Osteoblast (primary cell): ENCODE measurements at places on chromosomes 12 and 14. TPM values are rescaled to one million over a fixed set of nuclear protein-coding genes. Genes with fewer than 3 reads are reported as not detected.
A peak's percentile ranks its signal among the peaks of the same experiment; 100 is the strongest.

PROX2 gene
- total RNA-seq = not detected in 2 replicates

TMPRSS12 gene
- not detected in 2 replicates for total RNA-seq

GRCh38 chr12:6604259-6605029 lies 2.7 kb downstream of the CHD4 start:
- peak overlapping the region; percentile 55 for H3K27ac ChIP-seq
- H3K4me3 ChIP-seq = peak overlapping the region; percentile 86
- peaks cover 37% of the 10 kb centered on the region for H3K36me3 ChIP-seq
- peaks cover 42% of the 10 kb centered on the region for H3K4me1 ChIP-seq
- peak; percentile 91 for DNase-seq

DNA sequence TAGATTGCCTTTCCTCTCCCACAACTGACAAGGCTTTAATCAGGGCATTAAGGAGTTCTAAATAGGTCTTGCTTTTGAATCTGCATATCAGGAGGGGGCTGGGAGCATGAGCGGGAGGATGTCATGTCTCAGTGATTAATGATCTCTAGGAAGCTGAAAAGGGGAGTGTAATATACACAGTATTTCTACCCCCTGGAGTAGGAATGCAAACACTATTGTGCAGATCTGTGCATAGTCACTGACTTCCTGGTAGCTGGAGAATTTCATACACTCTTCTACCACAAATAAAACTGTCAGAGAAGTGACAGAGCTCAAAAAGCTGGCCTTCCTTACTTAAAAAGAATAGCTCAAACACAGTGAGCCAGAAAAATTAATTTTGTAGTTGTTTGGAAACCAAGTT lies 65.8 kb downstream of the RIC8B start:
- H3K36me3 ChIP-seq = peaks cover 9% of the 10 kb centered on the region
- H3K4me3 ChIP-seq = no peak overlapping the region
- no peak overlapping the region for H3K27ac ChIP-seq
- no peaks in the 10 kb centered on the region for H3K27me3 ChIP-seq
- H3K4me1 ChIP-seq = peaks cover 13% of the 10 kb centered on the region

DNA sequence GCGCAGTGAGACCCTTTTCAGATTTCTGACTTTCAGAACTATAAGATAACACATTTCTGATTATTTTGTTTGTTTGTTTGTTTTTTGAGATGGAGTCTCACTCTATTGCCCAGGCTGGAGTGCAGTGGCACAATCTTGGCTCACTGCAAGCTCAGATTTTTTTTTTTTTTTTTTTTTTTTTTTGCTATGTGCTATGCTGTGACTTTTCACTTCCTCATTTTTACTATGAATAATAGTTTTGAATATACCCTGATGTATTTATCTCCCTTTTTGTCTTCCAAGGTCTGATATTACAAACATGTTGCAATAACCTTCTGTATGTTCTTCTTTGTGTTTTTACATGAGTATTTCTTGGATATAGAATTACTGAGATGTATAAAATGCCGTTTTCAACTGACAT lies 658.7 kb upstream of the SEL1L start:
- H3K27ac ChIP-seq = no peak overlapping the region
- DNase-seq = no peak
- H3K27me3 ChIP-seq = no peaks in the 10 kb centered on the region
- no peaks in the 10 kb centered on the region for H3K36me3 ChIP-seq
- H3K4me1 ChIP-seq = no peaks in the 10 kb centered on the region

FAM186B gene
- total RNA-seq = 0.59 and 0.72 TPM in 2 replicates

DNA sequence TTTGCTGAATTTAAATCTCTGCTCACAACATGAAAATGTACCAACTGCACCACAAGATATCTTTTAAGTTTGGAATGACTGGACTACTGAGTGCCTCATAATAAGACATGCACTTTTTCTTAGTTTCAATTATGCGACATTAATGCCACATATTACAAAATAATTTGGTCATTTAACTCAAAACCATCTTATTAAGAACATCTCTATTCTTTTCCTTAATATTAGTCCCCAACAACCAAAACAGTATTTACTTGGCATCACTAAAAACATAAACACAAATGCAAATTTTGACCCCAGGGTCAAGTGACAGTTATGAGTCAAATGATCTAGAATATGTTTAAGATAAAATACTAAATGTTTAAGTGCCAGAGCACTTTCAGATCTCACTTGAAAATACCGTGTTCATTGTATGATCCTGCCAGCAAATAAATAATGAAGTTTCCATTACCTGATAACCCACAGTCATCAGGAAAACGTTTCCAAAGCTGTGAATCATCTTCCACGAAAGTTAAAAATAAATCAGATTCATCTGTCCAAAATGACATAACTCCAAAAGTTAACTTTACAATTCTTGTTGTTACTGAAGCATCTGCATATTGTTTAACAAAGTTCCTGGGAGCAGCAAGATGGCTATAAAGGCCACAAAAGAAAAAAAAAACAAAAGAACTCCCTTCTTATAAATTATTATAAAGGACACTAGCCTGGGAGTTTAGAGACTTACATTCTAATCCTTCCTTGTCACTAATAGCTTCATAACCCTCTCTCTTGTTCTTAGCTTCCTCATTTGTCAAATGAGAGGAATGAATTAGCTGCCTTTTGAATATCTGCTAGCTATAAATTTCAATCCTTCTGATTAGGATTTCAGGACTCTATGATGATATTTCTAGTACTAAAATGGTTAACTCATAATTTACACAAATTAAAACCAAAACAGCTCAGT lies 30.5 kb upstream of the AP4S1 start:
- peaks cover 16% of the 10 kb centered on the region for H3K4me1 ChIP-seq
- H3K27me3 ChIP-seq = no peaks in the 10 kb centered on the region
- peak; percentile 26 for DNase-seq
- peak overlapping the region; percentile 80 for H3K27ac ChIP-seq

PTPN11 gene
- total RNA-seq = 96.1 and 98.8 TPM in 2 replicates

DBX2 gene
- not detected in 2 replicates for total RNA-seq

DNA sequence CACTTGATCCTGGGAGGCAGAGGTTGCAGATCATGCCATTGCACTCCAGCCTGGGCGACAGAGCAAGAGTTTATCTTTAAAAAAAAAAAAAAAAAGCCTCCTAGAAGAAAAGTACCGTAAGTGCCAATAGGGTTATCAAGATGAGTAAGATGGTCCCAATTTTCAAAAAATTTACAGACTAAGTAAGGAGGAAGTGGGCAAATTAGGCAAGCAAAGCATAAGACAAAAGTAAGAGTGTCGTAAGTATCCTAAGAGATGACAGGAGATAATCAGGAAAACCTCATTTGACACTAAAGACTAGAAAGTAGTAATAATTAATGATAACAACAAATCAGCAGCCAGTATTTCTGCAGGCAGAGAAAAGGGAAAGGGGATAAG lies 12.2 kb downstream of the PYM1 start:
- no peaks in the 10 kb centered on the region for H3K27me3 ChIP-seq
- DNase-seq = no peak
- H3K27ac ChIP-seq = no peak overlapping the region
- H3K4me1 ChIP-seq = no peaks in the 10 kb centered on the region
- H3K36me3 ChIP-seq = peaks cover 5% of the 10 kb centered on the region
- H3K4me3 ChIP-seq = no peak overlapping the region

KRT8 gene
- 2.9 and 5.1 TPM in 2 replicates for total RNA-seq

AQP6 gene
- total RNA-seq = not detected in 2 replicates

DNA sequence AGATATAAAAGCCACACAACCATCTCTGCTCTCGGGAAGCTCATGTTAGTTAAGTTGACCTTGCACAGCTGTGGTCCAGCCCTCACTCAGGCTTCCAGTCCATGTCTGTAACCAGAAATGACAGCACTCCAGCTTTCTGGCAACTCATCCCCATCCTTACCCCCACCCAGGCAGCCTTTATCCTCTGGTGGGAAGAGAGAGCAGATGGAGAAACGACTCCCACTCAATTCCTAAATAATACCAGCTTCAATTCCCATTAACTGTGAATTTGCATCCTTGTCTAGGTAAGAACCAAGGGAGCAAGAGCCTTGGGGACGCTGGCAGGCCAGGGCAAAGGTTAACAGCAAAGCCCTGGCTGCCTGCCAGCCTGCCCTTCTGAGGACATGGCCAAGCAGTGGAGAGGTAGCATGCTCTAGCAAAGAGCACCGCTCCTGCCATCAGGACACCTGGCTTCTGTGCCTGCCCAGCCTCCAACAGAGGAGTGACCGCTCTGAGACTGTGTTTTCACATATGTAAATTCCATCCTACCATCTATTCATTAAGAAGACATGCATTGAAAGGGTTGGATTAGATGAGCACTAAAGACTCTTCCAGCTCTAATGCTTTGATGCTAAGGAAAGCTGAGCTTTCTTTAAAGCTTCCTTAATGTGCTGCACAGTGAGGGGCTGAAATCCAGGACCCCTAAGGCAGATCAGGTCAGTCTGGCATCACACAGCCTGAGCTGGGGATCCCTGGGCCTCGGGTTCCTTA lies 236.1 kb downstream of the GRIN2B start:
- no peaks in the 10 kb centered on the region for H3K36me3 ChIP-seq
- H3K4me1 ChIP-seq = no peaks in the 10 kb centered on the region
- no peaks in the 10 kb centered on the region for H3K27me3 ChIP-seq
- no peak overlapping the region for H3K27ac ChIP-seq
- DNase-seq = no peak

SLC48A1 gene
- total RNA-seq = 18.0 and 19.2 TPM in 2 replicates

DNA sequence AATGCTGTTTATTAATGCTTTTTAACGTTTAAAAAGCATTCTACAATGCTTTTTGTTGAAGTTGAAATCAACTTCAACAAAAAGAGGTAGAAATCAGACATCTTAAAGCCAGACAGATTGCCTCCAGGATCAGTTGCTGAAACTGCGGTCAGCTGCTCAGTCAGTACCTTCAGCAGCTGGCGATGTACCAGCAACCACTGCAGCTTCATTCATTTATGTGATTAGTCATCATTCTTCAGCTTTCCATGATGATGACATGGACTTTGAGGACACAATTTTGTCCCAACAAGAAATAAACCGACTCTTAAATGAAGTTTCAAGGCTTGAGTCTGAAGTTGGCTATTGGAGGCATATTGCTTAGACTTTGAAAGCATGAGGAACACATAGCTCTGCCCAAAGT lies 31.5 kb upstream of the NUAK1 start:
- no peak for DNase-seq
- no peak overlapping the region for H3K27ac ChIP-seq
- H3K4me3 ChIP-seq = no peak overlapping the region
- H3K4me1 ChIP-seq = no peaks in the 10 kb centered on the region

DNA sequence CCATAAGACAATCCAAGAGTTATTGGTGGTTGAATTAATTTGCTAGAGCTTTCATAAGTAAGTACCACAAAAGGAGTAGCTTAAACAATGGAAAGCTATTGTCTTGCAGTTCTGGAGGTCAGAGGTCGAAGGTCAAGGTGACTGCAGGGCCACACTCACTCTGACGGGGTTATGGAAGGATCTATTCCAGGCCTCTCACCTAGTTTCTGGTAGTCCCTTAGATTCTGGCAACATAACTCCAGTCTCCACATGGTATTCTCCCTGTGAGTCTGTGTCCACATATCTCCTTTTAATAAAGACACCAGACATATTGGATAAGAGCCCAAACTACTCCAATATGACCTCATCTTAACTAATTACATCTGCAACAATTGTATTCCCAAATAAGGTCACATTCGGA lies 273.4 kb downstream of the FOXN3 start:
- DNase-seq = no peak
- H3K4me3 ChIP-seq = no peak overlapping the region
- H3K36me3 ChIP-seq = no peaks in the 10 kb centered on the region
- no peaks in the 10 kb centered on the region for H3K4me1 ChIP-seq
- peaks cover 11% of the 10 kb centered on the region for H3K27me3 ChIP-seq
- no peak overlapping the region for H3K27ac ChIP-seq

DNA sequence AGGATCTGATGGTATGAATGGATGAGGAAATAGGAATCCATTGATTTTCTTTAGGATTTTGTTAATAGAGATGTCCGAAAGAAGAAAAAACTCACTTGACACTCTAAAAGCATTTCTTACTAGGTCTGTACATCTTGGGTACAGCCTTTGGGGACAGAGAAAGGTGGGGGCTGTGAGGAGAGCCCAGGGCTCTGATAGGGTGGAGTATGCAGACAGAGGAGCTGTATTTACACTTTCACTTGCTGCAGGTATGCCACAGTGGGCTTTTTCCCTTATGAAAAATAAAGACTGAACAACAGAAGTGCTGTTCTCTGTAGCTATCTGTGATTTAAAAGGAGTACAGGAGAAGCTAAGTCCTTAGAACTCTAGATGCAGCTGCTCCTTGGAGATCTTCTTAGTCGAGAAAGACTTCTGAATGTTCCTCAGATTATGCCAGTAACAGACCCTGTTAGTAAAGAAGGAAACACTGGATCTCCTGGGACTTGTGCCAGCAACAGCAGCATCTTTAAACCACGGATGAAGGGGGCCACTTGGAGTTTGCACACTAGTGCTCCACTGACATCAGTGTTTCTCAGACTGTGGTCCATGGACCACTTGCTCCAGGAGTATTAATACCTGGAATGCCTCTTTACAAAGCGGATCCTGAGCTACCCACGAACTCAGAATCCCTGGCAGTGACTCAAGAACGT lies 19.4 kb upstream of the RTRAF start:
- no peak overlapping the region for H3K4me3 ChIP-seq
- H3K27me3 ChIP-seq = peaks cover 4% of the 10 kb centered on the region
- no peak overlapping the region for H3K27ac ChIP-seq
- no peak for DNase-seq

DNA sequence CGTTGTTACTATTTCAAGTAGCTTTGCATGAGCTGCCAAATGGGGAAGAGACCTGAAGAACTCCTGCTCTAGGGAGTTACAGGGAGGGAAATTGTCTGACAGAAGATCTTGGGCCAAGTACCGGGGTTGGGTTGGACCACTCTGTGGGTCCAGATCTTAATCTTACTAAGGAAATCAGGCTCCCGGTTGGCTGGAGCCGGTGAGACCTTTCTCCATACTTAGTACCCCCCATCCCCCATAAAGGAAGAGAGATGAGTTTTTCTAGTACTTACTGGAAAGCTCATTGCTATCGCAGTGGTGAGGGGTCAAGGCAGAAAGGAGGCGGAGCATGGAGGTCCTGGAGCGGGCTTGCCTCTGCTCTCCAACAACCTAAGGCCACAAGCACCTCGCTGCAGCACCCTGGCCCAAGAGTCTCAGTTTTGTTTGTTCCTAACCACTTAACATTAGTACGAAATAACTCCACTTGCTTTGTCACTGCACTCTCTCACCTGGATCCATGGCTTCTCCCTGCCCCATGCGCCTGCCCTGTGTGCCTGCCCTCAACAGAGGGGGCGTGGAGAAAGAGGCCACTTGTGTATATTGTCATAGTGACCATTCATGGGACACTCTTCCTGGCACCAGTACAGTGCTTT lies 6.8 kb upstream of the UNC119B start:
- no peak overlapping the region for H3K27ac ChIP-seq
- peaks cover 43% of the 10 kb centered on the region for H3K36me3 ChIP-seq
- no peak for DNase-seq
- no peaks in the 10 kb centered on the region for H3K27me3 ChIP-seq
- no peak overlapping the region for H3K4me3 ChIP-seq

TECPR2 gene
- 13.0 and 13.3 TPM in 2 replicates for total RNA-seq

NPAS3 gene
- total RNA-seq = 0.59 and 0.72 TPM in 2 replicates

- no peak for DNase-seq
- no peak overlapping the region for H3K4me3 ChIP-seq
- no peaks in the 10 kb centered on the region for H3K4me1 ChIP-seq
- H3K36me3 ChIP-seq = no peaks in the 10 kb centered on the region
- no peak overlapping the region for H3K27ac ChIP-seq
- no peaks in the 10 kb centered on the region for H3K27me3 ChIP-seq
Measured at GRCh38 chr14:56715938-56716337, 94.3 kb downstream of the OTX2 start.

LPAR5 gene
- under 0.01 TPM in 1 of 2 replicates, not detected in the other for total RNA-seq

- H3K4me3 ChIP-seq = no peak overlapping the region
- H3K27me3 ChIP-seq = no peaks in the 10 kb centered on the region
- H3K4me1 ChIP-seq = peaks cover 22% of the 10 kb centered on the region
- peak; percentile 86 for DNase-seq
Measured at GRCh38 chr12:64893961-64894360, 69.5 kb downstream of the TBC1D30 start.
